Liver (tissue), 10 donors: ENCODE measurements at places on chromosomes 3 and 15. TPM values are rescaled to one million over a fixed set of nuclear protein-coding genes. Genes with fewer than 3 reads are reported as not detected.
A peak's percentile ranks its signal among the peaks of the same experiment; 100 is the strongest.

GRCh38 chr3:185405243-185405642, 42.3 kb downstream of the MAP3K13 start:
- H3K36me3 ChIP-seq = no peaks in the 10 kb centered on the region
- no peak overlapping the region for H3K4me3 ChIP-seq
- no peak overlapping the region for H3K27ac ChIP-seq

DNA sequence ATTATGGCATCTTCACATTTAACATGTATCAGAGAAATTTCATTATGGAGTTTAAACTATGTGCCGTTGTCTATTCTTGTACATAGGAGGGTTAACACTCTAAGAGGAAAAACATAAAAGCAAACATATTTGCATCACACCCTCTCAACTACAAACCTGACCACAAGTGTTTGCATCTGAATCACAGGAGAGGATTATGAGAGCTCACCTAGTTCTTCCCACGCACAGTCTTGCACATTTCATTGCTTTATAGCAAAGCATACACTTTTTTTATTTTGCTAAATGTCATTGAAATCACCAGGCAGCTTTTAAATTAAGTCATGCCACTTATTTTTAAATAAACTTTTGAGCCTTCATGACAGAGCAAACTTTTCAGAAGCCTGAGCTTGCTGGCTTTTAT, 12.5 kb downstream of the TRAT1 start:
- DNase-seq = no peak
- H3K36me3 ChIP-seq = no peaks in the 10 kb centered on the region
- H3K27me3 ChIP-seq = peaks cover 6% of the 10 kb centered on the region
- H3K4me3 ChIP-seq = no peak overlapping the region

DNA sequence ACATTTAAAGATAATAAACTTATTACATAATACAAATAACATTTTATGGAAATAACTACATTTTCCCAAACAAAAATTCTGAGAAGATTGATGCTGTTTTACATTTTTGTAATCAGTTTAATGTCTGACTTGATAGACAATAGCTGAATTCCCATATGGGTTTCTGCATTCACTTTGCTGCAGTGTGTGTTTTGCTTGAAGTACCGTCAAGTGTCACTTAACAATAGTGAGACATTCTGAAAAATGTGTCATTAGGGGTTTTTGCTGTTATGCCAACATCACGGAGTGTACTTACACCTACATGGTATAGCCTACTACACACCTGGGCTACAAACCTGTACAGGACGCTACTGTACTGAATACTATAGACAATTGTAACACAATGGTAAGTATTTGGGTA, 57.5 kb downstream of the USF3 start:
- peaks cover 2% of the 10 kb centered on the region for H3K4me1 ChIP-seq
- no peak for DNase-seq
- H3K36me3 ChIP-seq = no peaks in the 10 kb centered on the region
- H3K27me3 ChIP-seq = no peaks in the 10 kb centered on the region
- H3K27ac ChIP-seq = no peak overlapping the region

- no peak overlapping the region for H3K4me3 ChIP-seq
- H3K27ac ChIP-seq = peak overlapping the region; percentile 5
- no peaks in the 10 kb centered on the region for H3K27me3 ChIP-seq
- no peak for DNase-seq
- peaks cover 13% of the 10 kb centered on the region for H3K4me1 ChIP-seq
Observed at GRCh38 chr3:42077785-42078184, 13.4 kb upstream of the TRAK1 start.

DNA sequence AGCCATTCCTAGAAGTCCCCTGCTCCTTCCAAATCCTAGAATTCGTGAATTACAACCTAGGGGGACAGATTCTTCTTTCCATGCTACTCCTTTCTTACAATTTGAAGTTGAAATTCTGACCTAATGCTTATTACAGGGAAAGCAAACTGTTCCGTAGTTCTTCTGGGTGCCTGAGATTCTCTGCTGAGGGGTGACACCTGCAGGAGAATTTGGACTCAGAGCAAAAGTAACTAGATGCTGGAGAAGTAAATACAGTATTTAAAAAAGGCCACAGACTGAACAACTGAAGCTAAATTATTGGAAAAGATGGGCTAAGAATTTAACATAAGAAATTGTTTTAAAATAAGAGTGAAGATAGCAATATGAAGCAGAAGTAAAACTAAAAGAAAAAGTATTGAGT, 37.9 kb downstream of the ACAD9 start:
- H3K27ac ChIP-seq = no peak overlapping the region
- no peak for DNase-seq
- H3K36me3 ChIP-seq = peaks cover 10% of the 10 kb centered on the region
- H3K4me1 ChIP-seq = peaks cover 52% of the 10 kb centered on the region
- H3K4me3 ChIP-seq = no peak overlapping the region
- no peaks in the 10 kb centered on the region for H3K27me3 ChIP-seq

- H3K36me3 ChIP-seq = no peaks in the 10 kb centered on the region
- no peaks in the 10 kb centered on the region for H3K4me1 ChIP-seq
- no peaks in the 10 kb centered on the region for H3K27me3 ChIP-seq
- DNase-seq = no peak
- H3K27ac ChIP-seq = no peak overlapping the region
- no peak overlapping the region for H3K4me3 ChIP-seq
Observed at GRCh38 chr15:77985931-77986480, 91.5 kb downstream of the TBC1D2B start.

DNA sequence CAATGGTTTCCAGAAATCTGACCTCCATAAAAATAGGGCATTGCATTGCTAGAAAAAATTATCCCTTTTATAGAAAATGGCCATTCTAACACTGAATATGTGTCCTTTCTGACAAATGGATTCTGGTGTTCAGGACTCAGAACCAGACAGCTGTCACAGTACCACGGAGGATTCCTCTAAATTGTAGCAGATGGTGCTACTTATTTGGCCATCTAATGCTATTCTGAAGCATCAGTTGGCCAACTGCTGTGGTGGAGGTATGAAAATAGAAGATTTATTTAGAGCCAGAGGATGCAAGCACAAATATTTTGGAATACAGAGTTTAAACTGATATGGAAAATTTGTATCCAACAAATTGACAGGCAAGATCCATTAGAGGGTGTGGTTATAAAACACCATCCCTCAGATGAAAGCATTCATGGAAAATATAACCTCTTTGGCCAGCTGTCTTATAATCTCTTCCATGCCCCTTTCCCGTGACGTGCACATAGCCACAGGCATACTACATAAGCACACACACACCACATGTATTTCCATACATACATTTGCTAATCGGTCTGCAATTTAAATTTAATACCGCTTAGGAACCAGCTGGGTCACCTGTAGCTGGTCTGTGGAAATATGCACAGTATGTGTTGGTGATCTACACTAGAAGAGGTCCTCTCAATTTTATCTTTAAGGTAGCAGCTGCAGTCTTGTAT, 302.7 kb upstream of the KCNMB2 start:
- no peaks in the 10 kb centered on the region for H3K27me3 ChIP-seq
- no peak for DNase-seq
- no peak overlapping the region for H3K27ac ChIP-seq
- H3K4me1 ChIP-seq = no peaks in the 10 kb centered on the region
- no peaks in the 10 kb centered on the region for H3K36me3 ChIP-seq
- no peak overlapping the region for H3K4me3 ChIP-seq

DNA sequence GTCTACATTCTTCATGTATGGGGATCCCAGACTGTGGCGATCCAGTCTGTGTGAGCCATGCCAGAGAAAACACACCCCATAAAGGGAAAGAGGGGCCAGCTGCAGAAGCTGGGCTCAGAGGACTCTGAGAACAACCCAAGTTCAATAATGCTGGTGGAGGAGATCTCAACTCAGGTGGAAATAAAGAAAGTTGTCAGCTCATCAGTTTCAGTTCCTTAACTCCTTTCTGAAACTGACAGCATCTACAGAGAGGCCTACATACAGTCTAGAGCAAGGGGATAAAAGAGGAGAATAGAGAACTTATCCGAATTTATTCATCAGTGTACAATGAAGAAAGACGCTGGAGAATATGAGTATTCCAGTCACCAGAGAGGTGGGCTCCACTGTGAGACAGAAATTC, 77.0 kb downstream of the NTRK3 start:
- no peaks in the 10 kb centered on the region for H3K4me1 ChIP-seq
- no peaks in the 10 kb centered on the region for H3K36me3 ChIP-seq
- DNase-seq = no peak

GRCh38 chr3:170440344-170440743, 21.7 kb downstream of the CLDN11 start:
- no peaks in the 10 kb centered on the region for H3K27me3 ChIP-seq
- no peak overlapping the region for H3K4me3 ChIP-seq
- no peak for DNase-seq
- H3K27ac ChIP-seq = no peak overlapping the region

- H3K36me3 ChIP-seq = no peaks in the 10 kb centered on the region
- peaks cover 45% of the 10 kb centered on the region for H3K4me1 ChIP-seq
- no peak overlapping the region for H3K4me3 ChIP-seq
- H3K27me3 ChIP-seq = no peaks in the 10 kb centered on the region
Observed at GRCh38 chr15:35308802-35309201, 223.7 kb upstream of the NANOGP8 start.

SCN11A gene
- total RNA-seq = 0.14 TPM

XPC gene
- total RNA-seq = 26.7 TPM

LMOD3 gene
- not detected for total RNA-seq

SOX2 gene
- not detected for total RNA-seq

TTLL13 gene
- 0.08 TPM for total RNA-seq
